ENCODE measurements at places on chromosomes 1 and 21.

- DNase-seq: no peak
Measured at GRCh38 chr1:38045401-38046332, 926 bp downstream of the POU3F1 start.

GRCh38 chr1:32068957-32069588 is 3.7 kb upstream of the TMEM39B start:
- DNase-seq: no peak

- DNase-seq: no peak
Measured at GRCh38 chr1:159778266-159778665, 2.5 kb upstream of the DUSP23 start.

DNA sequence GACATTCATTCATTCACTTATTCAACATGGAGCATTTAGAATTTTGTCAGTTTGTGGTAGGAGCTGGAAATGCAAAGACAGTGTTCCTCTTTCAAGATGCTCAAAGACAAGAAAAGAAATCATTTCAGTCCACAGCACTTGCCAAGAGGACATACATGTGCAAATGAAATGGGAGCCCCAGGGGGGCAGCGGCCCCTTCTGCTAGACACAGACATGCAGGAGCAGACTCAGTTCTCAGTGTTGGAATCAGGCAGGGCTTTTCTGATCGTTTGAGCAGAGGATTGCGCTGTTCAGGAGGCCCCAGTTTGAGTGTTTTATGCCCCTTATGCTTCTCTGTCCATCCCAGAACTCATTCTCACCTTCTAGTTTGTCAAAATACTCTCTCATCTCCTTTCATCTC is 35.6 kb upstream of the VASH2 start:
- no peak for DNase-seq

- DNase-seq: no peak
Measured at GRCh38 chr1:31897526-31898100, 40.6 kb downstream of the PTP4A2 start.

GRCh38 chr1:194378517-194378916 is 1192.1 kb upstream of the B3GALT2 start:
- no peak for DNase-seq

- no peak for DNase-seq
Measured at GRCh38 chr1:160407839-160408801, 7.8 kb downstream of the VANGL2 start.

GRCh38 chr1:222938986-222939385 is 124.1 kb downstream of the DISP1 start:
- DNase-seq: no peak

DNA sequence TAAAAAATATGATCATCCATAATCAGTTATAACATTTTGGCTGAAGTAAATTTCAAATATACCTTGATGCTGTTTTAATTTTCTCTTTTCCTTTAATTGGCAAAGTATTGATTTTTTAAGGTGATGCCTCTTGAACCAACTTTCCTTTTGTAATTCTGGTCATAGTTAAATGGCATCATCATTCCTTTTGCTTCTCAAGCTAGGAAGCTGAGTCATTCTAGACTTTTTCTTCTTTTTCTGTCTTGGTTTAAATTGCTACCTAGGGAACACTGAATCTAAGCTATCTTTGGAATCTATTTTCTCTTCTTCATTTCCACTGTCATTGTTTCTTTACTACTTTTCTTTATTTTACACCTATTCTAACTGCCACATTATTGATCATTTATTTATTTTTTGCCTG is 162.7 kb downstream of the HMCN1 start:
- no peak for DNase-seq

- no peak for DNase-seq
Measured at GRCh38 chr1:203425663-203425975, 50.0 kb upstream of the PRELP start.

DNA sequence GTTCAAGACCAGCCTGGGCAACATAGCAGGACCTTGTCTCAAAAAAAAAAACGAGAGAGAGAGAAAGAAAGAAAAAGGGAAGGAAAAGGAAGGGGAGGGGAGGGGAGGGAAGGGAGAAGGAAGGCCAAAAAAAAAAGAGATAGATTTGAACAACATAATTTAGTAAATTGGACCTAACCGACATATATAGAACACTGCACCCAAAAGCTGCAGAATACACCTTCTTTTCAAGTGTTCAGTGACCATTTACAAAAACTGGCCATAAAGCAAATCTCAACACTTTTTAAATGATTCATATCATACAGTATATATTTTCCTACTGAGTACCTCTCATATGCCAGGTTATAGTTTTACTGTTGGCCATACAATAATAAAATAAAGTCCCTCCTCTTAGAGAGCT is 6.9 kb downstream of the TSTD1 start:
- no peak for DNase-seq

- no peak for DNase-seq
Measured at GRCh38 chr1:79849388-79849787, 842.9 kb upstream of the ADGRL4 start.

DNA sequence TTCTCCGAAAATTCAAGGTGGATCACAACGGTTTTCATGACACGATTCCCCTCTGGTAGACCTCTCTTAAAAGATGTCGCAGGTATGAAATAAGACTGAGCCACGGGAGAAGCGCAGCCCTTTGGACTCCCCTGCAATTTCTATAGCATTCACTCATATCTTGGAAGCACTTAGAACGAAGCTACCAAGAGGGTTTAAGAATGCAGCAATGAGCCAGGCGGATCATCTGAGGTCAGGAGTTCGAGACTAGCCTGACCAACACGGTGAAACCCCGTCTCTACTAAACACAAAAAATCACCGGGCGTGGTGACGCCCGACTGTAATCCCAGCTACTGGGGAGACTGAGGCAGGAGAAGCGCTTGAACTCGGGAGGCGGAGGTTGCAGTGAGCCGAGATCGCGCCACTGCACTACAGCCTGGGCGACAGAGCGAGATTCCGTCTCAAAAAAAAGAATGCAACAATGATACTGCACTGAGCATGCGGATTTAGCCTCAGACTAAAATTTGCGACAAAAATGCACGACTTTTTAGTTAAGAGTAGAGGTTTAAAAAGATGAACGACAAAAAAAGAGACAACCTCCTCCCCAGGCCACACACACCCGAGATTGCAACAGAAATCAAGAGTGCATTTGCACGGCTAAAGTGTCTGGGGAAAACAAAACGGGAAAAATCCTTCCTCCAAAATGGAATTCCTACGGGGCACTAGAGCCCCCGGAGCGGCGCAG is 743 bp downstream of the TOMM20 start:
- no peak for DNase-seq

GRCh38 chr21:15514073-15514946 is 215.5 kb upstream of the USP25 start:
- DNase-seq: peak; percentile 74
